Activated CD4-positive, alpha-beta T cell treated with anti-CD3 and anti-CD28 coated beads for 36 hours (primary cell): ENCODE measurements at places on chromosomes 5 and 9. TPM values are rescaled to one million over a fixed set of nuclear protein-coding genes. Genes with fewer than 3 reads are reported as not detected.

The PCDHGA5 gene
- 0.09 TPM for total RNA-seq

The SH2D3C gene
- 35.2 TPM for total RNA-seq

DNA sequence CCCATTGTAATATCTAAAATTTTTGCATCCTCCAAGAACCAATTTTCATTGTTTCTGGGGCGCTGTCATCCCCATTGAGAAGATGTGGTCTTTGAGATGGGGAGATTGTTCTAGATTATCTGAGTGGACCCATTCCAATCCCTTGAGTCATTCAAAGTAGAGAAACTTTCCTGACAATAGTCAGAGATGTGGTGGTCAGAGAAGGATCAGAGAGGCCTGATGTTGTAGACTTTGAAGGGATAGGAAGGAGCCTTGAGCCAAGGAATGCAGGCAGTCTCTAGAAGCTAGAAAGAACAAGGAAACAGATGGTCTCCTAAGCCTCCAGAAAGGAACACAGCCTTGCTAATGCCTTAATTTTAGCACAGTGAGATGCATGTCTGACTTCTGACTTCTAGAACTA, 80.4 kb downstream of the TEK start:
- DNase-seq = no peak

DNA sequence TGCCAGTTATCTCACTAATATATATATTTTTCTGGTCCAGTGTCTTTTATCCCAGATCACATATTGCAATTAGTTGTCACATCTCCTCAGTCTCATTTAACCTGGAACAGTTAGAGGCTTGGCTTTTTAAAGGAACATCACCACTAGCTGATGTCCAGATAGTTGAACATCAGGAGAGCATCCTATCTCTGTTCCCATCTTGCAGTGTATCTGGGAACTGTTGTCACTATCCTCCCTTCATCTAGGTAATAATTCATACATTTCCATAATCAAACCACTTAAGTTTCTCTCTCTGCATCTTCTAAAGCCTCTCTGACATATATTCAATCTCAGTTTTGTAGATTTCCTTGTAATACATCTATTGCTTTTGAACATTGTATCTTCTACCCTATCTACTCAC, 175.7 kb downstream of the ARHGAP26 start:
- no peak for DNase-seq

DNA sequence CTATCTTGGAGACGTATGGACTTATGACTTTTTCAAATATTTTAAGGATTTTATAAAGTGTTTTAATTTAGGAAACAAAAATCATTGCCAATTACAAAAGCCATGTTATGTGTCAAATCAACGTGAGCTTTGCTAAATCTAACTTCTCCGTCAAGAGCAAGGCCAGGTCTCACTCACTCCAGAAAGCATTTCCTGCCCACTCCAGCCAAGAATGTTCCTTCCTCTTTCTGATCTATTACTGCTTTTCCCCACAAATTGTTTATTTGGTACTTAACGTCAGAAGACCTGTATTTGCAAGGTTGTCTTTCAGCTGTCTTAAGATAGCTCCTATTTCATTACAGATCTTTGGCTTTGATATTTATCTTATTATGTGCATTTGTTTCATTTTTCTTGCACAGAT, 193.5 kb upstream of the HAPLN1 start:
- DNase-seq = no peak

DNA sequence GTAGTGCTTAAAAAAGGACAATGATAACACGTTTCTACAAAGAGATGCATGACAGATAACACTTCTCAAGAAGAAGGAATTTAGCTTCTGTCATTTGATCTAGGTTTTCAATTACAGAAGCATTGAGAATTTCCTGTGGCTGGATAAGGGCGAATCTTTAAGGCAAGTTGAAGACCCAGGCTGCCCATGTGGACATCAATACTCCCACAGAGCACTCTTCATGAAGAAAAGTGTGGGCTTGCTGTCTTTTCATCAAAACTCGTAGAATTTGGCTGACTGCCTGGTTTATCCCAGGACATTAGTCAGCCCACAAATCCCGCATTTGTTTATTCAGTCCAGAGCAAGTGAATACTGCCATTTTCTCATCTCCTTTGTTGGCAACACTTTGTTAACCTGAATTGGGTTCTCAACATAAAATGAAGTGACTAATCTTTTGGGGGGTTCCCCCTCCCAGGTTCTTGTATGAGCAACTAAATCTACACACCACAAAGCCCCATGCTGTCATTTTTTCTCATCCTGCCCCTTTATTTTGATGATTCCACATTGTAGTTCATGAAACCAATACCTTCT, 43.4 kb upstream of the CDKN2B start:
- DNase-seq = peak; percentile 57

DNA sequence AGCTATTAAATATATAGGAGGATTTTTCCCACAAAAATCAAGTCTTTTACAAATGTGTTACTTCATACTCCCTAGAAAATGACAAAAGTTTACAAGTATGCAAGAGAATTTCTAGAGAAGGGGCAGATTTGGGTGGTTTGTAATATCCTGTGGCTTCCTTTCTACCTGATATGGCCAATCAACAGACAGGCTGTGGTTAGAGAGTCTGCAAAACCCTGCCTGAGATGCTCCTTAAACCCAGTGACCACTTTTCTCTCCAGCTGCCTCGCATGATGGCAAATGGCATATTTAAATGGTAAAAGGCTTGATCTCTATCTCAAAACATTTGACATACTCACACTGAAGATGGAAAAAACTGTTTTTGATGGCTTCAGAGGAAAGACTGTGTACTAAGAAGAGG, 550.1 kb upstream of the ZNF462 start:
- DNase-seq = no peak

The RASGEF1C gene
- total RNA-seq = not detected

DNA sequence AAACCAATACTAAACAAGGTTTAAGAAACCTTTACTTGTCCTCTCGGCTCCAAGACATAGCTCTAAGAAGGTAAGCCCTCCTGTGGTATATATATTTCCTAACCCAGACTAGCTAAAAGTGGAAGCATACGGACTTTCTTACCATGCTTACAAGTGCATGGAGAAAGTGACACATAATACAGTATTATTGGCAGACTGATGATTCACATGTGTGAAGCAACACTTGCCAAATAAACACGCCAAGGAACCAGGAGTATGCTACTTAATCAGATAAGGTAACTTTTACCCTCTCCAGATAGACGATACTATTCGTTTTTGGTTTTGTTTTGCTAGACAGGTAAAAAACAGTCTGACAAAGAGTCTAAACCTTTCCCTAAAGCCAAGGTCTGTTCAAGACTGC, 264.1 kb downstream of the MLLT3 start:
- DNase-seq = no peak

DNA sequence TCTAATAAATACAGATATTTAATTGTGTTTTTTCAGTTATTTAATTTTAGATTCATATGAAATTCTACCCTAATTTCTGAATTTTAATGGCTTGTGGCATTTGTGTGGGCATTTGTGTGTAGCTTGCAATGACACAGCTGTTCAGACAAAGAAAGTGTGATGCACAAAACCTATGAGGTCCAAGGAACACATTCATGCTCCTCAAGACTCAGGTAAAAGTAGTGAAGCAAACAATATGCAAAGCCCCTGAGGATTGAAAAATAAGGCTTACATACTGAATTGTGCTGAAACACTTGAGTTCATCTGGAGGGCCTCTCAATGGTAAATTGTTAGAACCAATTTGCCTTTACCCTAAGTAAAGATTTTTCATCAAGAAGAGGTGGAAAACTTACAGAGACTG, 28.1 kb downstream of the IL7R start:
- no peak for DNase-seq

DNA sequence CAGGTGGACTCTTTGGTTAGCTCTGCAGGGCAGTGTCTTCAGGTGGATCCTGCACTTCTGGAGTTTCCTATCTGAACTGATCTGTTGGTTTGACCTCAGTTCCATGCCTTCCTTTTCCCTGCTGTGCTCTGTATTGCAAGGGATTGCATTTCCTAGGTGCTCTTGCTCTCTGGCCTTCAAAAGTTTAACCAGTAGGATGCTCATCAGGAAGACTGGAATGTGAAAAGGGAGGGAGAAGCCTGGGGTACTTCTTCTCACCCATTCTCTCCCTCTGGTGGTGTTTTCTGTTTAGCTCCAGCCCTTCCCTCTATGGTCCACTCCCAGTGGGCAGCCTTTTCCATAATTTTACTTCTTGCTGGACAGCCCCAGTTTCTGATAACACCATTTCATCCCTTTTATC, 78.5 kb downstream of the ZNF618 start:
- no peak for DNase-seq

The TRIM36 gene
- total RNA-seq = not detected

The SWI5 gene
- 14.1 TPM for total RNA-seq

DNA sequence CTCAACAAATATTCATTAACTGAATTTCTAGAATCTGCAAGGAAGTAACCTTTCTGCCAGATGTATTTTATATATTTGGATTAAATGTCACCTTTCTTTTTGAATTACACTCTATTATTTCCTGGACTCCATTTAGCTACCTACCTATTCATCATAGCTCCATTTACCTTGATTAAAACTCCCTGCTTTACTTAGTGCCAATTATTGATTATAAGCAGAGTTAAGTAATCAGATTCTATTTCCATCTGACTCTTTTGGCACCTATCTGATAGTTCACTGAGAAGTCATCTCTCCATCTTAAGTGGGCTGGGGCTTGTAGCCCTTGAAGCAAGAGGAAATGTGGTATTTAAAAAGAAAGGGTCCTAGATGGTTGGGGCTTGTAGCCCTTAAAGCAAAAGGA, 88.6 kb downstream of the TRPM3 start:
- DNase-seq = no peak

The ZNF879 gene
- 2.1 TPM for total RNA-seq

The TAF11L10 gene
- total RNA-seq = not detected

The CSF1R gene
- 0.41 TPM for total RNA-seq

The SMIM33 gene
- total RNA-seq = 0.46 TPM

The ZNF622 gene
- 30.9 TPM for total RNA-seq

The DMGDH gene
- total RNA-seq = 0.50 TPM

DNA sequence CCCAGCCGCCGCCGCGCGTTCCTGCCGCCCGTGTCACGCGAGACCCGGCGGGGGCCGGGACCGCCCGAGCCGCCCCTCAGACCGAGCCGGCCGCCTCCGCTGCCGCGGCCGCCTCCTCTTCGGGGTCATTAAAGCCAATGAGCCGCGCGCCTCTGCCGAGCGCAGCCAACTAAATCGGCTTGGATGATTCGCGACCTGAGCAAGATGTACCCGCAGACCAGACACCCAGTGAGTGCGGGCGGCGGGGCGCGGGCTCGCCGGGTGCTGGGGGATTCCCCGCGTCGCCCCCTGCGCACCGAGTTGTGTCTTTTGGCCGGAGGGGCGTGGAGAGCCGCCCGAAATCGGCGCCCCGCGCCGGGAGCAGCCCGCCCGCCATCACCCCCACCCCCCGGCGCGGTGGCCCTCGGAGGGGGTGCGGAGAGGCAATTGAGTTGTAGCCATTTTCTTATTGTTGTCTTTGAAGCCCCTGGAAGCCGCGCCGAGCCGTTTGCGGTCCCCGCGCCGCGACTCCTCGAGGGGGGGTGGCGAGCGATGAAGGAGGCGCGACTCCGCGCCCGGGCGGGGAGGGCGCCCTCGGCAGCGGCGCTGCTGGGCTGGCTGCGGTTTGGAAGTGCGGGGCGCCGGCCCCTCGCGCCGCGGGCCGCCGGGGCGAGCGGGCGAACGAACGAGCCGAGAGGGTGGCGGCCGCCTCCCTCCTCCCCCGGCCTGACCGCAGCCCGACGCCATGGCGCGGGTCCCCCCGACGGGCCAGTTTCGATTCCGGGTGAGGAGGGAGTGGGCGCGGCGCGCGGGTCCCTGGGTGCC, 1.0 kb downstream of the TLE4 start:
- DNase-seq = peak; percentile 65

DNA sequence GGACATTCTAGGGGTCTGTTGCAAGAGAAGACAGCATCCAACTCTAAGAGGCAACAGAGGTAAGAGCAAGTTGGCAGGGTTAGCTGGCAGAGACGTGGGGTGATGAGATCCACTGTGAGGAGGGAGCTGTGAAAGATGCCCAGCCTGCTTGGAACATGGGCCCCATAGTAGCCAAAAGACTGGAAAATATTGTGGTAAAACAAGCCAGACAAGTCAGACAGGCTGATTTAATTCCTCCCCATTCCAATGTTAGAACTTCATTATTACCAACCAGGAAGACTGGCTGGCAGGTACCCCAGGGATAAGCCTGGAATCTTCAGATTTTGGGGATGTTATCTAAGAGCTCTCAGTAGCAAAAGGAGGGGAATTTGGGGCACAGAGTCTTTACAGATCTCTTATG, 181.3 kb downstream of the SEC61B start:
- DNase-seq = no peak

The PAX5 gene
- 0.21 TPM for total RNA-seq

DNA sequence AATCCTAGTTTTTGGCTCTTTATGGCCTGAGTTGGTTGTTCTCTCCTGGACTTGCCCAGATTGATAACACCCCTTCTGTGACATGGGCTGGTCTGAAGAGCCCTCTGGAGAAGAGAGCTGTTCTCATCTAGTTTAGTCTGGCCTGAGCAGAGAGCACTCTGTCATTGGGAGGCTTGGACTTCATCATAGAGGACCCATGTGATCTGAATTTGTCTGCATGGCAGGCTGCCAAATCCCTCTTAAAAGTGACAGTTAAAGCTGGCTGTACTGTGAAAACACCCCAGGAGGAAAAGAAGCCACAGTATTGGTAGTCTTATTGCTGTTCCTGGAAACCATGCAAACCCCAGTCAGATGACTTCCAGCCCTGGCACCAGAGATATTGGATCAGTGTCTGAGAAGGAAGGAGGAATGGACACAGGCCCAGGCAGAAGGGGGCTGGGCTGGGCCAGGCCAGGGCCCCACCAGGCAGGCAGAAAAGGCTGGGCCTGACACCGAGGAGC, 3.7 kb upstream of the WDR31 start:
- DNase-seq = peak; percentile 37

GRCh38 chr5:93794954-93795353, 53.6 kb upstream of the POU5F2 start:
- DNase-seq = no peak

The KCNMB1 gene
- total RNA-seq = not detected

The LECT2 gene
- not detected for total RNA-seq

DNA sequence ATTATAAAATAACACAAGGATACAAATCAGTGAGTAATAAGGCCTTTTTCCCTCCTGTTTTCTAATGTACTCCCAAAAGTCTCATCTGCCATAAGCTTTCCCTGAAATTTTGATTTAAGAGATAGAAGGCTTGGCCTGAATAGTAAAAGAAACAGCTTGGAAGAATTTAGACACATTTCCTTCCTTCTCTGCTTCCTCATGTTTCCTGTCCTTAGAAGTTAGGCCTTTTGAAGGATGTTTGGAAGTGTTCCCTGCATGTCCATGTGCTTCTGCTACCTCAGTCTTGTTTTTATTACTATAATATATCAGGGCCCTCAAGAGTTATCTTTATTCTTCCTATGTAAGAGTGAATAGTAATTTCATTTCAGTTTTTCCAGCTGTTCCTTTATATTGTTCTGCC, 242.7 kb downstream of the DEPDC1B start:
- no peak for DNase-seq

- no peak for DNase-seq
Measured at GRCh38 chr9:96674906-96675538, 19.9 kb upstream of the PRXL2C start.

DNA sequence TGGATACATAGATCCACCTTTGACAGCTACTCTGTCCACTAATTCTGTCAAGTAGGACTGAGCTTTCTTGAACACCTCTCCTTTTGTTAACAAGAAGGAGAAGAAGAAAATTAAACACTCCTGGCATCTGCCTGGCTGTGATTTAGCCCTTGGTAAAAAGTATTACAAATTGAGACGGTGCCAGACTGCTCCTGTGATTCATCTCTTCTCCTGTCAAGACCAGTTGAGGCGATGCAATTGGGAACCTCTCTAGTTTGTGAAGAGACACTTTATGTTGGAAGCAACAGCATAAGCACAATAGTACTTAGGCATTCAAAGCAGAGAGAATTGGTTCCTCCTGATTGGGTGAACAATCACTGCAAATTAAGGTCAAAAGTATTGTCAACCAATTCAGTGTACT, 72.7 kb downstream of the GHR start:
- no peak for DNase-seq
